Esophagus mucosa (tissue), 1 donor: ENCODE measurements at places on chromosomes 2 and 18.

DNA sequence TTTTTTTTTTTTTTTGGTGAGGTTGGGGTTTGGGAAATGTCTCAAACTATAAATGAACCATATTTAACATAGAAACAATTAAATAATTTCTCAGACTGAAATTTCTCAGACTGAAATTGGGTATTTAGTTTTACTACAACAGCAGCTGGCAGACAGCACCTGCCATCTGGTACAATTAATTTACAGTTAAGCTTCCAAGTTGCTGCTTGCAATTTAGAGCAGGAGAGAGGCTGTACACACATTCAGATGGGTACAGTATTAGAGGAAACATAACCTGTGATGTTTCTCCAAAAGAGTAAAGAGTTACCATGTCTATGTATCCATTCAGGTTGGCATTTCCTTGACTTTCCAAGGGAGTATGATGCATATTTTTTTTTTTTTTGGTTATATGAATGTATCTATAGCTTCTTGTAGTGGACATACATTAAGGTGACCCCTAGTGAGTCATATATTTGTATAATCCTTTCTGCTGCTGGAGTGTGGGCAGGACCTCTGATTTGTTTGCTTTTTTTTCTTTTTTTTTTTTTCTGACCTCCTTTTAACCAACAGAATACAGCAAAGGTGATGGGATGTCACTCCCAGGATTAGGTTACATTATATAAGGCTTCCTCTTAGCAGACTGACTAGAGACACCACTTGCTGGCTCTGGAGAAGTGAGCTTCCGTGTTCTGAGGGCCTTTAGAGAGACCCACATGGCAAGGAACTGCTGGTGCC lies 201.7 kb downstream of the PTH2R start:
- ATAC-seq, result no peak

GRCh38 chr2:136233298-136233697 lies 115.3 kb upstream of the CXCR4 start:
- no peak for ATAC-seq

DNA sequence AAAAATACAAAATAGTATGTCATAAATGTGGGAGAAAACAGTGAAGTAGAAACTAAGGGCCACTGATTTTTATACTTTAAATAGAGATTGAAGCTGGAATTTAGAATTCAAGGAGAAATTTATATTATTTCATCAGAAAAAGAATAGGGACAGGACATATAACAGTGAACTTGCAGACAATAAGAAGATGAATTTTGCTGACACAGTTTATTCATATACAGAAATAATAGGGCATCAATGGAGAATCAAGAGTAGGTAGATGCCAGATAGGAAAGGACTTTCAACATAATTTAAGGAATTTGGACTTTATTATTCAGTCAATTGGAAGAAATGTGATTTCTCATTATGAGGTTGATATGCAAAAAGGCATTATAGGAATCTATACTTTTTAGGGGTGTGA lies 118.9 kb upstream of the HNMT start:
- ATAC-seq, result no peak

- no peak for ATAC-seq
Observed at GRCh38 chr2:8498994-8499393, 182.9 kb upstream of the ID2 start.

DNA sequence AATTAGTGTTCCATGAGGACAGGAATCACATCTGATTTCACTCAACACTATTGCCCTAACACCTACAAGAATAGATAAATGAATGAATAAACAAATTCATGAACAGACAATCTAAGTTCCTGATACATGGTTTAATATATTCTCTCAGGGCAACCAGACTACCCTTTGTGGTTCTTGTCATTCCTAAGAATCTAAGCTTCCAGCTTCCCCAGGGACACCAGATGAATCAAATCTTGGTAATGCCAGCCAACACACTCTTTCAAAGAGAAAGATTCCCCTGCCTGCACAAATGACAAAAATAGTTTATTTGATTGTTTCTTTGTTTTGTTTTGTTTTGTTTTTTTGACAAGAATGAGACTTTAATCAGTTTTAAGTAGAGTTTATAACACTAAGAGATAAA lies 237.5 kb upstream of the CHAC2 start:
- ATAC-seq, result no peak

GRCh38 chr18:24185805-24186204 lies 46.9 kb downstream of the CABYR start:
- ATAC-seq, result no peak

- no peak for ATAC-seq
Observed at GRCh38 chr2:43642363-43642762, 5.3 kb downstream of the PLEKHH2 start.

- no peak for ATAC-seq
Observed at GRCh38 chr18:78716022-78716421, 263.6 kb upstream of the SALL3 start.

- no peak for ATAC-seq
Observed at GRCh38 chr2:174878537-174879147, 114.4 kb upstream of the CHRNA1 start.

DNA sequence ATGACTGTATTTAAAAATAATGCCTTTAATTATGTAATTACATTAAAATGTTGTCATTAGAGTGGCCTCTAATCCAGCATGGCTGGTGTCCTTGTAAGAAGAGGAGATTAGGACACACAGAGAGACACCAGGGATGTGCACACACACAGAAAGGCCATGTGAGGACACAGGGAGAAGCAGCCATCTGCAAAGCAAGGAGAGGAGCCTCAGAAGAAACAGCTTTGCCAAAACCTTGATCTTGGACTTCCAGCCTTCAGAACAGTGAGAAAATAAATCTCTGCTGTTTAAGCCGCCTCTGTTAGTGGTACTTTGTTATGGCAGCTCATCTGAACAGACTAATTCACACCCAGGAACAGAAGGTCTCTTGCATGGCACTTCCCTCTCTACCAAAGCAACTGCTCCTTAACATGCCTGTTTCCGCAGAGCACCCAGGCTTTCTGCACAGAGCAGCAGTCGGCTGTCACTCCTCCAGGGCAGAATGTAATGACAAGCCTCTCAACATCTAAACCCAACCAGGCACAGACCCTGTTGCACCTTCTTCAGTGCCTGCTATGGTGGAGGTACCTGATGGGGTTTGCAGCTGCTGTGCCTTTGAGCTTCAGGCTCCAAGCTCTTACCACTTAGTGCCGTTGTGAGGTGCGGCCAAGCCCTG lies 377.7 kb downstream of the TDRD15 start:
- ATAC-seq, result no peak

DNA sequence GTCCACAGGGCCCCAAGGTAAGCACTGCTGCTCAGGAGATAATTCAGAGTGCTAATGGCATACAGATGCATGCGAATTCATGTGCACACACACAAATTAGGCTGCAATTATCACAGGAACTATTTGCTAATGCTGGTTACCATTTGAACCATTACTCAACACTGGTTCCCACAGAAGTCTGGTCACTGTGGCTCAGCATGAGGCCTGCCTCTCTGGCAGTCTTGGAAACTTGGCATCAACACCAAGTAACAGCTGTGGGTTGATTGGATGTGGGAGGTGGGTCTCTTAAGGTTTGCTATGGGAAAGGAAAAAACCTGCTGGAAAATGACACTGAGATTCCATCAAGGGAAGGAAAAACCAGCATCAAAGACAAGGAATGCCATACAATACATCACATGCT lies 105.0 kb downstream of the CELF4 start:
- no peak for ATAC-seq

DNA sequence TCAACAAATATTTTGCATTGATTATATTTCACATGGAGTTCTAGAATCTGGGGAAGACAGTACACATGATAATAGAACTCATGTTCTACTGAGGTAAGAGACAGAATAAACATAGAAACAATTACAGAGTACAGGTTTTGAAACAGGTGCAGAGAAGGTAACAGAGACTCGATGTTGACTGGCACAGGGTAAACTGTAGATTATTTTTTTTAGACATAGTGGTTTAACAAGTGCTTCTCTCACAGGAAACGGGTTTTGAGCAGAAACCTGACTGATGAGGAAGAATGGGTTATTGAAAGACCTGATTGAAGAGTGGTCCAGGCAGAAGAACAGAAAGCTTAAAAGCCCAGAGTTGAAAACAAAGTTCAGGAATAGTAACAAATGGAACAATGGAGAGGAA lies 1002.5 kb upstream of the FAM98A start:
- no peak for ATAC-seq

- no peak for ATAC-seq
Observed at GRCh38 chr2:142037744-142038143, 93.1 kb downstream of the LRP1B start.

DNA sequence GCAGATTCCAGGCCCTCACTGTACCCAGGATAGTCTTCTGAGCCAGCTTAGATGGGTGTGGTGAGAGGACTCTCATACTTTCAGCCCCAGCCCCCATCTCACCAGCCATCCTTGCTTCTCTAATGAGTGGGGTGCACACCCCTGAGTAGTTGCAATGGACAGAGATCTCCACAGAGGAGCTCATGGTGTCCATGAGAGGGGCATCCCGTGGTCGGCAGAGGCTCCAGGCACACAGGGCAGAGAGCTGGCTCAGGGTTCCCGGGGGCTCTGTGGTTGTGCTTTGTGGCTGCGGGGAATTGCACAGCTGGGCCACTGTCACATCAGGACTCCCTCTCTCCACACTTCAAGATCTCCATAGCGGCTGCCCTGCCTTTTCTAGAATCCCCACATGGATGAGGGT lies 226.0 kb upstream of the PXDN start:
- ATAC-seq, result no peak

GRCh38 chr18:79846936-79847557 lies 49.3 kb downstream of the KCNG2 start:
- ATAC-seq, result no peak

DNA sequence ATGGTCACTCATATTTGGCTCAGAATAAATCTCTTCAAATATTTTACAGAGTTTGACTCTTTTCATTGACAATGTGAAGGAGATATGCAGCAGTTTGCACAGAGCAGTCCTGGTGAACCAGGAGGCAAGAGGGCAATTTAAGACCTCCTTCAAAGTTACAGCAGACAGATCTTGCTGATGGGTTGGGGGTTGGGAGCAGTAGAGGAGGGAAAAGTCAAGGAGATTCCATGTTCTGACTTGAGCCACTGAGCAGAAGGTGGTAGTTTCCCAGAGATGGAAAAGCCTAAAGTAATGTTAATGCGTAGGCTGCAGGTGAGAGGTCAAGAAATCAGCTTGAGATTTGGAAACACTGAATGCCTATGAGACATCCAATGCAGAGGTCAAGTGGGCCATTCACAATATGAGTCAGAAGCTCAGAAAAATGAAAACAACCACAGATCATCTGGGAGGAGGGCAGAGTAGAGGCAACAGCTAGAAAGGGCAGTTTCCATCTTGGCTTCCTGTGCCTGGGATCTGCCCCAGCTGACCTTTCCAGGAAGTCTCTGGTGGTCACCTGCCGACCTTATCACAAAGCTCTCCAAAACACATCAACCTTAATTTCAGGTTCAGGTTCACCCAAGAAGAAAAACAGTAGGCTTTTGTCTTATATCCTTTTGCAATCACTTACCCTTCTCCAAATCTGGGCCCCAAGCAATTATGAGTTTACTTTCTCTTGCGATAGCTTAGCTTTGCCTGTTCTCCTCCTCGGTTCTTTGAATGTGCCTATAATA lies 197.5 kb upstream of the ARL4C start:
- peak; percentile 41 for ATAC-seq

DNA sequence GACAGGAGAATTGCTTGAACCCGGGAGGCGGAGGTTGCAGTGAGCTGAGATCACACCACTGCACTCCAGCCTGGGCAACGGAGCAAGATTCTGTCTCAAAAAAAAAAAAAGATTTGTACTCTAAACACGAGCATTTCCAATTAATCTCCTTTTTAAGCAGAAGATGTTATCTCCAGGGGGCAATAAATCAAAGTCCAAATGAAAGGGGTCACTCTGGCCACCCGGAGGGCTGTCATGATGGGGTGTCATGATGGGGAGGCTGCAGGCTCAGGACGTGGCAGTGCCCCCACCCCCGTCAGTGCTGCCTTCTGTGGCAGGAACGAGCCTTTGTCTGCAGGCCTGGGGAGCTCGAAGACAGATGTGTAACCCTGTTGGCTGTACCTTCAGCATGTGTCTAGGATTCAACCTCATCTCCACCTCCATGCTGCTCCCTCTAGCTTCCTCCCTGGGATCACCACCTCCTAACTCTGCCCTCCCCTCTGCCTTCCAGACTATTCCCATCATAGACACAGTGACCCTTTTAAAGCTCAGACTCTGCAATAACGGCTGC lies 76.9 kb upstream of the YWHAQ start:
- ATAC-seq, result no peak

GRCh38 chr2:127185093-127185492 lies 35.0 kb downstream of the CYP27C1 start:
- no peak for ATAC-seq

- no peak for ATAC-seq
Observed at GRCh38 chr18:8469544-8470130, 139.6 kb upstream of the RAB12 start.

- ATAC-seq, result no peak
Observed at GRCh38 chr2:241149675-241149924, 328 bp upstream of the PASK start.

DNA sequence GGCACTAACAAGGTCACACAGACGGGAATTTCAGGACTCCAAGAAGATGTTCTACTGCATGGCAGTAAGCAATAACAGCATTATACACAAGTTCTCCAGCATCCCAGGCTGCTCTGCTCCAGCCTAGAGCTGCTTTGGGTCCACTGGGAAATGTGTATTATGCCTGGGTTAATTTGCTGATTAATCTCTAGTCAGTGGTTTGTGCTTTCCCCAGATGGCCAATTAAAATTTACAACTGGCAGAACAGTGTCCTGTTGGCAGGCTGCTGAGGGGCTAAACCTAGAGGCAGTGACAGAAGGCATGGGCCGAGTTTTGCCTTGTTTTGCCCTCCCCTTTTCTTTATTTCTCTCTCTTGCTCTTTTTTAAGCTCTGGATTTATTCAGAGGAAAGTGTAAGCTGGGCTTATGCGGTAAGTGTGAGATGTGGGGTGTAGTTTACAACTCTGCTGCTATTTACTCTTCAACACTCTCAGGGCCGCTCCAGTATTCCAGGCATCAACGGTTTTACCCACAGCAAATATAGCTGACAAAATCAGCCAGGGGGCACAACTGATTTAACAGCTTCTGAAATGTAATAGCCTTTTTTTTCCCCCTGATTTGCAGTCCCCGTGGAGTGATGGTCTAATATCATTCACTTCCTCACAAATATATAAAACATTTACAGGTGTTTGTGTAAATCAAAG lies 348.0 kb downstream of the GPD2 start:
- ATAC-seq, result no peak

DNA sequence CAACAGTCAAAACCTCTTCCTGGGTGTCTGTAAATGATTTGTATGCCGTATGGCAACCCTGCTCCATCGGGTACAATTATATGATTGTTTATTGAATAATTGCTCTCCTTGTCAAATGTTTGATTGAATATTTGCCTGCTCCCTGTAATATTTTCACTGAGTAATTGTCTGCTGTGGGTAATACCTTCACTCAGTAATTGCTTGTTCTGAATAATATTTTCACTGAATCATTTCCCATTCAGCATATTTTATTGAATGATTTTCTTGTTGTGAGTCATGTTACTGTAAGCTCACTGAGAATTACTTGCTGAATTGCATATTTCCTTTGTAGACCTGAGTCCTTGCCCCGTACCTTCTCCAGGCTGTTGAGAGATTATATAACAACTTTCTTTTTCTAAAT lies 535.2 kb downstream of the METTL4 start:
- ATAC-seq, result peak; percentile 51
